Stimulated activated naive CD8-positive, alpha-beta T cell treated with anti-CD3 and anti-CD28 coated beads, Interleukin-15, amount 100 ng/mL, for 72 hours (primary cell): ENCODE measurements at places on chromosomes 12 and 14.

DNA sequence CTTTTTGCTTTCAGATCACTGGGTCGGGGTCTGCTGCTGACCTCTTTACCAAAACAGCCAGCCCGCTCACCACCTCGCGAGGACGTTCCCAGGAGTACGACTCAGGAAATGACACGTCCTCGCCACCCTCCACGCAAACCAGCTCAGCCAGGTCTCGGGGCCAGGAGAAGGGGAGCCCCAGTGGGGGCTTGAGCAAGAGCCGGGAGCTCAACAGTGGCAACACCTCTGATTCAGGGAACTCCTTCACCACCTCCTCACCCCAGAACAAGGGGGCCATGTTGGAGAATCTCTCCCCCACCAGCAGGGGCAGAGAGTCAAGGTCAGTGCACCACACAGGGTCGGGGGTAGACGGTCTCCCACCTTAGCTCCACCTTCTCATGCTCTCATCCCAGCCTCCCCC is 33.4 kb upstream of the HSPB8 start:
- no peak for DNase-seq

- DNase-seq: no peak
These were observed 17.1 kb upstream of the MDM1 start for GRCh38 chr12:68349220-68349621.

- DNase-seq: no peak
These were observed 188.9 kb downstream of the NPAS3 start for GRCh38 chr14:33127531-33127930.

DNA sequence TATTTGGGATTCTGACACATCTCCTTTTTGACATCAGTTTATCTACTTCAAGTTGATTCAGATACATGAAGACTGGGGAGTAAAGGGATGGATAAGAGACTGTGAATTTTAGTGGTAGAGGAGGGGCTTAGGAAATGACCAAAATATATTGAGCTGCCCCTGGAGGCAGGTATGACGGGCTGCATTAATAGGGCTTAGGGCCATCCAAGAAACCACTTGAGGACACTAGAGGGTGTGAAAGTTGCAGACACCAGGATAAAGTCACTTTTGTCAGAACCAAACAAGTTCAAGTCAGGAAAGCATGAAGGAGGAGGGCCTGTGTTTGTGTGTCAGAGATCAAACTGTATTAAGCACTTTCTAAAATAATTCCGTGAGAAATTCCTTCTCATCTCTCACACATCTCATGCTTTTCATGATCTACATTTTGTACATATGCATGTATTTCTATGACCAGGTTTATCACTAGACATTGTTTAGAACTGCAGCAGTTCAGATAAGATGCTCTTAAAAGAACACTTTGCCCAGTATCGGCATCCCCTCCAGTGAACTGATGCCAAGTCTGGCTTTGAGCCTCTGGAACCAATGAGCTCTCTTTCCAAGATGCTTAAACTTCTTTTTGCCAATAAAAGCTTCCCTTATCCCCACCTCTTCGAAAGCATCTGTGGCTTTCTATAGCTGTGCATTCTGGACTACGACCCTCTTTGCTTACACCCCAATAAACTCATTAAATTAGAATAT is 136.9 kb downstream of the SLC38A1 start:
- no peak for DNase-seq

GRCh38 chr14:59359431-59360124 is 105.6 kb downstream of the GPR135 start:
- DNase-seq: no peak

GRCh38 chr12:3967556-3968160 is 94.5 kb upstream of the PARP11 start:
- no peak for DNase-seq

- no peak for DNase-seq
These were observed 71.3 kb downstream of the CHGA start for GRCh38 chr14:92994131-92994676.

GRCh38 chr14:59175404-59175803 is 13.1 kb upstream of the DAAM1 start:
- DNase-seq: no peak

DNA sequence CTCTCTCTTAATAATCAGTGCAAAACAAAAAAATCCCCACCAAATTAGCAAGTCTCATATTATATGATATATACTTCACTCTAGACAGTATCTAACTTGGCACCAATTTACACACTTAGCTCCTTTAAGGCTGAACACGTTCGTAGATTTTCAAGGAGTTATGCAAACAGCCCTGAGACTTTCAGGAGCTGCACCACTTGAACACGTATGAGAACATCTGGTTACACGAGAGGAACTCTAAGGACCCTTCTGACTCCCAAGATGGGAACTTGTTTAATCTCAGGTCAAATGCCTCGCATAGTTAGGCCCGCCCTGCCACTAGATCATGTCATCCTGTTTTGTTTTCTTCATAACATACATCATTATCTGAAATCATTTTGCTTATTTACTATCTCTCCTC is 10.0 kb downstream of the SPRING1 start:
- DNase-seq: no peak

DNA sequence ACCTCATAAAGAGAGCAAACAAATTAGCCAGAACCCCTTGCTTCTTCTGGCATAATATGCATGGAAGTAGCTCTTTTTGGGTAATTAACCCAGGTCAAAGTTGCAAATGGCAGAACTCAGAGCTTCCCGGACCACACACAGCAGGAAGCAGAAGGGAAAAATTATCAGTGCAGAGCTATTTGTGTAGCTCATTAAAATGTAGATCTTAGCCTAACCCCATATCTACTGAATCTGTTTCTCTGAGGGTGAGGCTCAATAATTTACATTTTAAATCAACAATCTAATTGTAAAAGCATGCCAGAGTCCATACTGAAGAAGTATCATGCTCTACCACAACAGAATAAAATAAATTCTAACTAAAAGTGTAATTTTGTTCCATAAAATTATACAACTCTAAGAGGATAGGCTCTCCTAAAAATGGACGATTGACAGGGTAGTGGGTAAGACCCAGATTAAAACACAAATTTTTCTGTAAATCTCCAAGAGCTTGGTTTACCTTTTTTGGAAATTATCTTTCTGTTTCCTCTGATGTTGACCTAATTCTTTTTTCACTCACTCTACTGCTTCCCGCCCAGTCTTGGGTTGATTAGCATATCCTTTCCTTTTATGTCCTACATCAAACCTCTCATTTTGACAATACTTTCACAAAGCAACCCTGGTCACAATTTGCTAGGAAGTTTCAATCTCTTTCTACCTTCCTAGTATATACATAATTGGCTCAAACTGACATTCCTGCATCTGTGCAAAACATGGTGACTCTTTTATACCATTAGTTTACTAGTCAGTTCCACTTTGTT is 213.3 kb upstream of the SLC16A7 start:
- DNase-seq: no peak

GRCh38 chr14:30295980-30296379 is 263.0 kb upstream of the G2E3 start:
- DNase-seq: no peak

DNA sequence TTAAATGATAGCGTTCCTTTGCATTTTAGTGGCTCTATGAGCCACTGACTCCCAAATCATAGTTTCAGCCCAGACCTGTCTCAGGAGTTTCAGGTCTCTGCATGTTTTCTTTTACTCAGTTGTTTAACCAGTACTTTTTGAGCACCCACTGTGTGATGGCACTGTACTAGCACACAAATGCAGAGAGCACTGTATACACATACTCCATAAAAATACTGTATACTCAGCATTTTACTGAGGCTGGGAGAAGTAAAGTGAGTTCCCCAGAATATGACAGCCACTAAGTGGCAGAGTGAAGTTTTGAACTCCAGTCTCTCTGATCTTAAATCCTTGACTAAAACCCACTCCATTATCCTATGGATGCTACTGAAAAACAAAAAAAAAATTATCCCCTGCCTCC is 76.0 kb upstream of the HSPB8 start:
- no peak for DNase-seq

DNA sequence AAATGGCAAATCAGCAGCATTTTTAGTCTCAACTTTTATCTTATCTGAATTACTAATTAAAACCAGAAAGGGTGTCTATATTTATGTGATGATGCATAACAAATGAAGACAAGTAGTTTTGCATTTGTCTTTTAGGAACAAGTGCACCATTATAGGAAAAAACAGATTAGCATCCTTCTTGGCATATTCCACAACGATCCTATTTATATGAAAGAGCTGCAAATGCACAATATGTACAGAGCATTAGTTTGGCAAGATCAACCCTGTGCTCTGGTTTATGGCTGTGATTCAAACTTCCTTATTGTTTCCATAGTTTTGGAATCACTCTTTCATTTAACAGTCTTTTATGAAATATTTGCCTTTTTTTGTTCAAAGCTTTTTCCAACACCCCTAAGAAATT is 486.8 kb downstream of the KCNH5 start:
- no peak for DNase-seq

DNA sequence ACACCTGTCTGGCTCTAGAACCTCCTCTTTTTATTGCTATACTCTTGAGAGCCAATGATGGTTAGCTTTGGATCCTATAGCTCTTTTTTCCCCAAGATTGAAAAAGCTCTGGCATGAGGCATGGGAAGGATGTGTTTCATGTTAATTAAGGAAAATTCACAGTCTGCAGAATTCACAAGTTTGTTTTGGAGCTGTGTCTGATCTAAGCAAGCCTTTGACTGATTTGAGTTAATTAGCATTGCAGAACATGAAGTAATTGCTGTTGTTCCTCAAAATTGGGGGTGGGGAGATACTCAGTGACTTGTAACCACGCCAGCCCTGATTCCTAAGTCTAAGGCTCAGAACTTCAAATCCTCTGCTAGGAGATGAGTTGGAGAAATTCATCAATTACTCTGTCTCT is 205.0 kb downstream of the SUDS3 start:
- DNase-seq: no peak

DNA sequence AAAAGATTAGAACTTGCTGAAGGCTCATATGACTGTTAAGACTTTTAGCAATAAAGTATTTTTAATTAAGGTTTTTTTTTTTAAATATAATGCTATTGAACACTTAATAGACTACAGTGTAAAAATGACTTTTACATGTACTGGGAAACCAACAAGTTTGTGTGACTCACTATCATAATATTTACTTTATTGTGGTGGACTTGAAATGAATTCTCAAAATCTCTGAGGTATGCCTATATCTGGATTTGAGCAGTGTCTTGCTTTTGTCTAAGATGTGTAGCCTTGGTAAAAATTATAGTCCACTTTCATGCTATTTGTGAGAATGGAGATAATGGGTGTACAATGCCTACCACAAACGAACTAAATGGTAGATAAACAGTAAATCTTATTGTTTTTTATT is 33.9 kb upstream of the NAV3 start:
- DNase-seq: no peak

DNA sequence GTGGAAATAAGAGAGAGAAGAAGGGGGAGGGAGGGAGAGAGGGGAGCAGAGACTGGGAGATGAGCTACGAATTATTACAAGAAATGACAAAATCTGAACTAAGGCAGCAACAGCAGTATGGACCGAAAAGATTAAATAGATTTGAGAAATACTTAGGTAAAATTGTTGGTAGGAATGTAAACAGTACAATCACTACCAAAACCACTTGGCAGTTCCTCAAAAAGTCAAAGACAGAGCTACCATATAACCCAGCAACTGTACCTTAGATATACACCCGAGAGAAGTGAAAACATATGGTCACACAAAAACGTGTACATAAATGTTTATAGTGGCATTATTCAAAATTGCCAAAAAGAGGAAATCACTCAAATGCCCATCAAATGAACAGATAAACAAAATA is 14.1 kb downstream of the KRAS start:
- DNase-seq: no peak

GRCh38 chr14:104665657-104666522 is 23.5 kb upstream of the INF2 start:
- DNase-seq: no peak

DNA sequence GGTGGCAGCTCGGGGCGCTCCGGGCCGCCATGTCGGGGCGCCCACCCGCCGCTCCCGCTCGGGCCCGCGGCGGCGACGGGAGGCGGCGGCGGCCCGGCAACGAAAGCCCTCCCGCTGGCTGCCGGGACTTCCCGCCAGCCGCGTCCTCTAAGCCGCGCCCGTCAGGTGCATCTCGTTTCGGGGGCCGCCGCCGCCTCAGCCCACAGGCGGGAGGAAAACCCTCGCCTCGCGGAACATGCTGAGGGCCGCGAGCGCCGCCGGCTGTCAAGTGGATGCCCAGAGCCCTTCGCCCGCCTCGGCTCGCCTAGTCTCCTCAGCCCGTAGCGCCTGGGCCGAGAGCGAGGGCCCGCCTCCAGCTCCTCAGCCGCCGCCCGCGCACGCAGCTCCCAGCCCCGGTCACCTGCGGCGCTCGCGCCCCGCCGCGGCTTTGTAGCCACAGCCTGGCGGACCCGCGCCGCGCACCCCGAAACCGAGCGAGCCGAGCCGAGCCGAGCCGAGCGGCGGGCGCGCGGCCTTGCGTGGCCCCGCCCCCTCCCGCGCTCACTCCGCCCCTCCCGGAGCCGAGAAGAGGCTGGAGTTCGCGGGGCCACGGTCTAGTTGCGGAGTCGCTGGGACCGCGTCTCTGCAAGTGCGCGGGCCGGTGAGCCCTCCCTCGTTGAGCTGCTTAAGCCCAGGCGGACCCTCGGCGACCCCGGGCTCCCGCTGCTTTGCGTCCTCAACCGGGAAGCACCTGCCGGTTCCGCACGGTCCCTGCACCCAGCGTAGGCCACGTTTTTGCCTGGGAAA is at the start of gene EML5:
Gene EML5, minus strand, starts transcription at position 481 of the 786 bp plus-strand sequence. Its CDS starts 450 bp downstream, at position 31.
- peak; percentile 89 for DNase-seq

DNA sequence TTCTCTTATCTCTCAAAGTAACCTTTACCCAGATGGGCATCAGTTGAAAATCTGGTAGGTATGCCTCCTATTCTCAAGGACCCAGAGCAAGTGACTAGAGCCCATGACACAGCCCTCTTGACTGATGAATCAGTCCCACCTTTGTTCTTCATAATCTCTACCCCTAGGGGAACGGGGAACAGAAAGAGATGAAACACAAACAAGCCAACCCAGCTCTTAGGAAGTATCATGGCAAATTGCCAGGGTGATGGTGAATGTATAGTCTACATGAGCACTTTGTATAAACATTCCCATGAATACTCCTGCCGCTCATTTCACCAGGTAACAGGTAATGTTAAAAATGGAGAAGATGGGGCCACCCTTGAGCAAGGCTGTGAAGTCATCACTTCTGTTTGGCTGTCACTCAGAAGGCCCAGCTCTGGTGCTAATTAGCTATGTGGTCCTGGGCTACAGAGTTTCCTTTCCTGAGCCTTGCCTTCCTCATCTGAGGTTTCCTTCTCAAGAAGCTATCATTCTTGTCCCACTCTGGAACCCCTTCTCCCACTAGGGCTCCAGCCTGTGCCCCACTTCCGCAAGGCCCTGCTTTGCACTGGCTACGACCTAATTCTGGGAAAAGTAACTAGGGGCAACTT is 161.7 kb downstream of the ANO2 start:
- DNase-seq: no peak

DNA sequence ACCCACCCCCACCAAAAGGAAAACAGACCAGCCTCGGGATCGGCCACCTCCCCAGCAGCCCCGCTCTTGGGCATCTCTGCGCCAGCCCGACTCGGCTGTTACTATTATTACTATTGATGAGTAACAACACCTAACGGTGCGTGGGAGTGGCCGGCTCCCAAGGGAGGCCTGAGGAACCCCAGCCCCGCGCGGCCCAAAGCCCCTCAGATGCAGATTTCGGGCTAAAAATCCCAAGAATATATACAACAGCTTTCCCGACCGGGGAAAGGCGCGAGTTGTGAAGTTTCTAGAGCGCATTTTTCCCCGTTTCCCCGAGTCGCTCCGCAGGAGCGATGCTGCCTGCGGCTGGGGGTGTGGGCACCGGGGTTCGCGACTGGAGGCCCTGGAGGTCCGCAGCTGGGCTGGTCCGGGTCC is 565 bp downstream of the NT5DC3 start:
- peak; percentile 57 for DNase-seq
